Activated T-helper 1 cell treated with anti-CD3 and anti-CD28 coated beads, Interleukin-2, amount 50 U/mL, for 16 hours (primary cell): ENCODE measurements at places on chromosomes 5 and 9.
A peak's percentile ranks its signal among the peaks of the same experiment; 100 is the strongest.

GRCh38 chr5:54093861-54094260 lies 216.5 kb downstream of the ARL15 start:
- DNase-seq: no peak

- DNase-seq: no peak
Measured at GRCh38 chr5:88884608-88884877, 1.6 kb upstream of the MEF2C start.

- DNase-seq: no peak
Measured at GRCh38 chr9:20262611-20263010, 359.7 kb downstream of the MLLT3 start.

GRCh38 chr5:102523541-102524175 lies 24.9 kb upstream of the SLCO6A1 start:
- DNase-seq: no peak

GRCh38 chr5:172815631-172816030 lies 18.4 kb upstream of the ERGIC1 start:
- DNase-seq: no peak

DNA sequence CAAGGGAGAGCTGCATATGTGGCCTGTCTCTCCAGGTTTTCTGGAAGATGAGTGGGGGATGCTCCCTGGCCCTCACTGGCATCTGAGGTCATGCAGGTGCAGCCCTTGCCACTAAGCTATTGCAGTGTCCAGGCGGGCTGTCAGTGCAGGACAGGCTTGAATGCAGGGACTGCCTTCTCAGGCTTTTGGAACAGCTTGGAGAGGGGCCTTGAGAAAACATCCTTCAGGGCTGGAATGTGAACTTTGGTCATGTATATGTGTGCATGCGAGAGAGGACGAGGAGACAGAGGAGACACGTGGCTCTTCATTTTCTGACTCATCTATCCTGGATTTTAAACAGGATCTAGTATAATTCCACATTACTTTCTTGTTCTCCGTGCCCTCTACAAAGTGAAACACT lies 90.3 kb downstream of the MACROH2A1 start:
- DNase-seq: no peak

DNA sequence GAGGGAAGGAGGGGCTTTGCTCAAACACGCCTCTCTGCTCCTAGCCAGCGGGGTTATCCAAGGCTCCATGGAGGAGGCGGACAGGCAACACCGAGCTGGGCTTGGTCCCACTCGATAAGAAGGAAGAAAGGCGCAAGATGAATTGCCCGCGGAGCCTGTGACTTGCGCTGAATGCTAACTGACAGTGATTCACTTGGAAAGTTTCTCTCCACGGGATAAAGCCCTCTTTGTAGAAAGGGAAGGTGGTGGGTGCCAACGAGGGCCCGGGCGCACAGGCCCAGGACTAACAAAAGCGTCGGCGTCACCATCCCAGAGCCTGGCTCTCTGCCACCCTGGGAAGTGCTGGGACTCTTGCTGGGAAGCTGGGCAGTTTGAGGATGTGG lies 76.0 kb downstream of the VAV2 start:
- no peak for DNase-seq

- no peak for DNase-seq
Measured at GRCh38 chr5:177447611-177448243, 1.1 kb downstream of the PRR7 start.

DNA sequence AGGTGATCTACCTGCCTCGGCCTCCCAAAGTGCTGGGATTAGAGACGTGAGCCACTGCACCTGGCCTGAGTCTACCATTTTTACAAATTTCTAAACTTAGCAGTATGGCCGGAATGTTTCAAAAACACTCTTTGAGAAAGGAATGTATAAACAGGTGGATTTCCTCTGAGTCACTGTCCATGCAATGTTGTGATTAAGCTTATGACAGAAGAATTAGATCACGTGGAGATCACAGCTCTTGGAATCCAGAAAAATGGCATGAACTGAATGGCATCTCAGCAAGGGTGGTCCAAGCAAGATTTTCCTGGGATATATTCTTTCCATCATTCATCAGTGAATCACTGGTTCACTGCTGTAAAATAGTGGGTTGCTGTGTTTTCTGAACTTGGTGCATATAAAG lies 865.0 kb downstream of the PTPRD start:
- no peak for DNase-seq

- no peak for DNase-seq
Measured at GRCh38 chr9:1087120-1087881, 37.1 kb downstream of the DMRT2 start.

GRCh38 chr9:37531699-37532098 lies 44.5 kb downstream of the FBXO10 start:
- DNase-seq: peak; percentile 26

GRCh38 chr5:61919920-61920319 lies 386.1 kb upstream of the KIF2A start:
- DNase-seq: no peak

DNA sequence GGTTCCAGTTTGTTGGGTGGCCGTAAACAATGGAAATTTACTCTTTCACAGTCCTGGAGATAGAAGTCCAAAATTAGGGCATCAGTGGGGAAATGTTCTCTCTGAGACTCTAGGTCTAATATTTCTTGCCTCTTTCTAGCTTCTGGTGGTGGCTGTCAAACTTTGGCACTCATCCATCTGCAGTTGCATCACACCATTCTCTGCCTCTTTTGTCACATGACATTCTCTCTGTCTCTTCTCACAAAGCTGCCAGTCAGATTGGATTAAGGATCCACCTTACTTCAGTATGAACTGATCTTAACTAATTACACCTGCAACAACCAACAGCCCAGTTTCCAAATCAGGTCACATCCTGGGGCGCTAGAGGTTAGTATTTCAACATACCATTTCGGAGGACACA lies 222.9 kb upstream of the FTMT start:
- no peak for DNase-seq

GRCh38 chr9:88464851-88465250 lies 70.1 kb upstream of the NXNL2 start:
- no peak for DNase-seq

DNA sequence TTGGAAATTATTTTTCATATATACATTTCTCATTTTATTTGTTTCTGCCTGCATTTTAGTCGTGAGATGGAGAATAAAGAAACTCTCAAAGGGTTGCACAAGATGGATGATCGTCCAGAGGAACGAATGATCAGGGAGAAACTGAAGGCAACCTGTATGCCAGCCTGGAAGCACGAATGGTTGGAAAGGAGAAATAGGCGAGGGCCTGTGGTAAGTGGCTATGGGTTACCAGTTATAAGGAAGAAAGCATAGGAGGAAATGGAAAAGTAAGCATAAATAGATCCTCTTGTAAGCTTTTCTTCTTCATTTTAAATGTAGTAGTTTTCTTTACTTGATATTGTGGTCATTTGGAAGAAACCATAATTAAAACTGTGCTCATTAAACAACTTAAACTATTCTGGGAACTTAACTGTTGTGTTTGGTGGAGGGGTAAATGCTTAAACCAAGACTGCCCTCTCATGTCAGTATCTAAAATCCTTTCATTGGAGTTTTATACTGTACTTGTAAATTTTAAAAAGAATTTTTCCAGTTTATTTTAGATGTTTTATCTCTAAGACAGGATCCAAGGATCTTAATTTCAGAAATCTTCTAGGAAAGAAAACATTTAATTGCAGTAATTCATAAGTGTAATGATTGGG lies 41.3 kb downstream of the MAP3K1 start:
- no peak for DNase-seq

- DNase-seq: no peak
Measured at GRCh38 chr9:97802276-97802675, 50.8 kb upstream of the FOXE1 start.

DNA sequence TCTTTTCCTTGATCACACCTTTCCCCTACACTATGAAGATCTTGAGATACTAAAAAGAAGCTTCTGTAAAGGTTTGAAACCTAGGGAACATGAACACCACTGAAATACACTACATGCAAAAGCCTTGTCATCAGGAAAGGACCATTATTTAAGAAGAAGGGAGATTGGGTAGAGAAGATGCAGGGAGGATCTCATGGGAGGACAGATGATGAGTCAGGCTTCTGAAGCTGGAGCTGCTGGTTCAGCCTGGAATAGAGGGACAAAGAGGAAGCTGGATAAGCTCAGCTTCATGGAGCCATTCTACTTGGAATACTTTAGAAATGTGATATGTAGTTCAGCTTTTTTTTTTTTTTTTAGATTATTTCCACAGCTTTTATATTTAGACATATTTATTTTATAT lies 169.8 kb downstream of the MAN2A1 start:
- DNase-seq: no peak

GRCh38 chr5:111313017-111313724 lies 89.0 kb downstream of the CAMK4 start:
- DNase-seq: no peak

- no peak for DNase-seq
Measured at GRCh38 chr5:157323107-157323706, 57.3 kb downstream of the CYFIP2 start.

GRCh38 chr9:4174546-4175175 lies 125.2 kb downstream of the GLIS3 start:
- DNase-seq: no peak

DNA sequence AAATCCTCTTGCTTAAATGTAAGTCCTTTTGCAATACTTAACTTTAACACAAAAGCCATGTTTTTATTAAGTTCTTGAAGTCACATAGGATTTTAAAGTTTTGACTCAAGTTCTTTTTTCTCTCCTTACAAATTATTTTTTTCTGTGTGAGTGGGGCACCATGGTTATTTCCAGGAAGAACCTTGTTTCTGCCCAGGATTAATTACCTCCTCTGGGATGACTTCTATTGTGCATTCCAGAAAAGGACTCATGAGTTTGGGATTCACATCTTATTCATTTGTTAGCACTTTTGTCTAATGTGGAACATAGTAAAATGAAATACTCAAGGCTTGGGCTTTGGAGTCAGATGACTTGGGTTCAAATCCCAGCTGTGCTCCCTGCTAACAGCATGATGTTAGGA lies 421.4 kb upstream of the WWC1 start:
- no peak for DNase-seq

DNA sequence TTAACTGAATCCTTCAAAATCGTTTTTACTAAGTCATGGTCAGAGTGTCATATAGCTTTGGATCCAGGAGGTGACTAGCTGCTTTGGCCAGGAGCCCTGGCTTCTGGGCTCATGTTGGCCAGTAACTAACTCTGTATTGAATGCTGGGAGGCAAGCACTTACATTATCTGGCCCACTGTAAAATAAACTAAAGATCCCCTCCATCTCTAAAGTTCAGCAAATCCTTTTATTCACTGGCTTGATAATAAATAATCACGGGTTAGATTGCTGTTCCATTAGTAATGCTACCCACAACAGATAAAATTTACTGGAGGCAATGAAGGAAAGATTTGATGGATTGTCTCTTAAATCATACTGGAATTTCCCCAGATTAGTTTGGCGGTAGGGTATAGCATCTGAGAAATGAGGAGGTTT lies 382.2 kb upstream of the TLE4 start:
- no peak for DNase-seq

DNA sequence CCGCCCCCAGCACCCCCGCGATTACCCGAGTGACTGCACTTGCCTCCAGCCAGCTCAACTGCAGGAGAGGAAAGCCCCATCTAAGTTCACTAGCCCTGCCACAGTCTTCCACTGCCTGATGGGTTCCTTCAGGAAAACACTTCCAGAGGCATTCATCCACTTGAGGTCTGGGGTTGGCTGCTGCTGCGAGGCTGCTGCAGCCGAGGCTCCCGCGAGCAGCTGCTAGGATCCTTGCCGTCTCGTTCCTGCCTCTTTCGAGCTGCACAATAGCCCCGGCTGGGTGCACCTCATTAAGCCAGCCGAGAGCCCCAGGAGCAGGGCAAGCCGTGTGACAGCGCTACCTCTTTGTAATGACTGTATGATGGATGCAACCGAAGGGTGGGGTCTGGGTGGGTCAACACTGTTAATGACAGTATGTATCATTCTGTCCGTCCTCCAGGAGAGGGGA lies 24.2 kb upstream of the ELAVL2 start:
- no peak for DNase-seq

GRCh38 chr5:102971676-102972293 lies 148.2 kb downstream of the GIN1 start:
- DNase-seq: no peak

DNA sequence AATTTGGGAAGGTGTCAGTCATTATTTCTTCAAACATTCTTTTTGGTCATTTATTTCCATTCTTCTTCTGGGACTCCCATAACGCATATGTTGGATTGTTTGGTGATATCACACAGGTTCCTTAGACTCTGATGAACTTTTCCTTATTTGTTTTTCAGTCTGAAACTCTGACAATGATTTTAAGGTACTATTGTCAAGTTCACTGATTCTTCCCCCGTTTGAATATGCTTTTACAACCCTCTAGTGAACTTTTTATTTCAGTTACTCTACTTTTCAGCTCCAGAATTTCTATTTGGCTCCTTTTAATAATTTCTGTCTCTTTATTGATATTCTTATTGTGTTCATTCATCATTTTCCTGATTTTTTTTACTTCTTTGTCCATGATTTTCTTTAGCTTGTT lies 92.5 kb upstream of the RORB start:
- DNase-seq: no peak

DNA sequence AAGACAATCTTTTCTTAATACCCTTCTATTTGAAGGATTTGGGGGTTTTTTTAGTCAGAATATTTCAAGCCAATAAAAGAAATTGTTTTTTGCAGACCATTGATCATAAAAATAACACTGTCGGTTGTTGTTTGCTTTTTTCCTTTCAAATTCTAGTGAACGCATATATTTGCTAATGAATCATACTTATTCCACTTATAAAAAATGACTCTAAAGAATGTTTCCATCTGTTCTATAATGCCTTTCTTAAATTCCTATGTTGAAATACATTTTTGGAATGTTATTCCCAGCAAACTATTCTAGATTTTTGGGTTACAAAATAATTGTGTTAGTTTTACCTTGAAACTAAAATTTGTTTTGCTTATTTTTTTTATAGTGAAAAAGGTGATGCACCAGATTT lies 32.2 kb downstream of the CWC27 start:
- DNase-seq: no peak
